ENCODE measurements at places on chromosomes 6 and 20.

DNA sequence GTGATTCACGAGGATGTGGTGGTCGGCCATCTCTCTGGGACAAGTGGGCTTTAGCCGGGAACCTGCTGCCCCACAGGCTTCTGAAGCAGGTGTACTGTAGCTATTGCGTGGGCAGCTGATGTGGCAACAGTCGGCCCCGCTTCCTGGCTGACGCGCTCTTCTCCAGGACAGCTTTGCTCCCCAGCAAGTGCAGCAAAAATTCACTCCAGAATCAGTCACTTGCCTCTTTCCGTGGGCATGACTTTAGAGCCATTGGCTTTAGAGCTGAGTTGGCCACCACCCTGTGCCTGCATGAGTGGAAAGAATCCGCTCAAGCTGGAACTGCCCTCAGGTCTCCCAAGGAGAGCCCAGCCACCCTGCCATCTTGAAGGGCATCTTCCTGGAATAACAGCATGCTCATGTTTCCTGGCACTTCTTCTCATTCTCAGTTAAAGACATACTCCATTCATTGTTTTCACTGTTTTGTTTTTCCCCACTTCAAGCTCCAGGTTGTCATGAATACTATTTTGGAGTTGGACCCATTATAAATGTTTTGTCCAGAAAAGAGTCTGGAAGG lies 178.3 kb downstream of the ZDHHC14 start:
- no peak for DNase-seq

GRCh38 chr6:105179244-105180065 lies at the start of gene POPDC3:
TSS of gene POPDC3 (minus strand) at chr6:105180014. CDS start at chr6:105161909, 18,105 bp downstream.
- DNase-seq: no peak

DNA sequence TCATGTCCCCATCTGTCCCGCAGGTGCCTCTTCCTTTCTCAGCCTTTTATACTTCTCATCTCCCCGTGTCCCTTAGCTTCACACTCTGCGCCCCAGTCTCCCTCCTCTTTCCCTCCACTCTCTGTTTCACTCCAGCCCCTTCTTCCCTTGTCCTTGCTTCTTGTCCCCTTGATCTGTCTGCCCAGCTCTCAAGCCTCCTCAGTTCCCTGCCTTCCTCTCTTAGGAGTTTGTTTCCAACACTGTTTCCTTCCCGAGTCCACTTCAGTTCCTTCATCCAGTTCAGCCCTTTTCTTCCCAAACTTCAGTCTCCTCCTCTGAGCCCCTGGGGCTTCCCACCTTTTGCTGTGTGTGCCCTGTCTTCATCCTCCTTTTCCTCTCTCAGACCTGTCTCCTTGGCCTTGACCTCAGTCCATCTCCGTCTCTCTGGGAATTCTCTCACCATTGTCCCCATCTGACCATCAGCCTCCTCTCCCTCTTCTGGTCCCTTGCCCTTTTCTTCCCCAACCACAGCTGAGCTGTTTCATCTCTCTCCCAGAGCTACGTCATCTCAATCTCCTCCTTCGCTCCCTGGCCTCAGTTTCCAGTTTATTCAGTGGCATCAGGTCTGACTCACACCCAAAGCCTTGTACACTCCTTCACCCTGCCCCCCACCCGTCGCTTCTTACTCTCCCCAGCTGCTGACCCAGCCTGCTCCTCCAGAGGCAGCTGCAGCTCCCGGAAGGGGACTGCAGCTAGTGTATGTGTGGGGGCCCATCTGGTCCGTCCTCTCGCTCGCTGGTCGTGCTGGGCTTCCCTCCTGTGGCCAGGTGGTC lies 2.7 kb upstream of the DDR1 start:
- no peak for DNase-seq

DNA sequence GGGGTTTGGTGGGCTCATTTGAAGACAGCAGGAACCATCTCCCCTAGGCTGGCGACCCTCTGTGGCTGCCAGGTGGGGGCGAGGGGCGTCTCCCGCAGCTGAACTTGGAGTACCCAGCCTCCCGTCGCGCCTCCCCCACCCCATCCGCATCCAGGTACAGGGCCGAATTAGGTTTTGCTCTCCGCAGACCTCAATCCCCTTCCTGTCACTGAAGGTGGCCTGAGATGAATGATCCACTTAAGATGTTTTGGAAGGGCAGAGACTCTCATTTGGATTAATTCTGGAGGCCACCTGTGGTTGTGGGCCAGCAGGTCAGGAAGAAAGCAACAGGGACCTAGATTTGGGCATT lies 493 bp downstream of the CD83 start:
- DNase-seq: no peak

DNA sequence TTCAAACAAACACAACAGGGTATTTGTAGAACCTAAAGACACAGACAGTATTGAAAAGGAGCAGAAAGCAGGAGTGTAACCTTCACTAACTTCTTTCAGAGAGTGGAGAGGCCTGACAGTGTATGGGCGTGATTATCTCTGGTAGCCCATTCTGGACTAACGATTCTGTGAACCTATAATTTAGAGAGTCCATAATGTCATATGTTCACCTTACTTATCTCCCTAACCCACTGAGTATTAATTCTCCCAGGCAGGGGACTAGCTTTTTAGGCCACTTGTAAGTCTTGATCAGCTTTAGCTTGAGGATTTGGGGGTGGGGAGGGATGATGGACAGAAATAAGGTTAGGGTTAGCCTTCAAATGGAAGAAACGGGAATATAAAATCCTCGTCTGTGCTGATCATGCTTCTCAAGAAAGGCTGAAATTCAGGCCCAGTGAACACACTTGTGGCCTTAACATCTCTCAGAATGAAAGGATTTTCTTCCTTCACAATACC lies 2.8 kb upstream of the PARD6B start:
- no peak for DNase-seq

GRCh38 chr6:88403486-88403885 lies 237.3 kb upstream of the CNR1 start:
- DNase-seq: no peak

DNA sequence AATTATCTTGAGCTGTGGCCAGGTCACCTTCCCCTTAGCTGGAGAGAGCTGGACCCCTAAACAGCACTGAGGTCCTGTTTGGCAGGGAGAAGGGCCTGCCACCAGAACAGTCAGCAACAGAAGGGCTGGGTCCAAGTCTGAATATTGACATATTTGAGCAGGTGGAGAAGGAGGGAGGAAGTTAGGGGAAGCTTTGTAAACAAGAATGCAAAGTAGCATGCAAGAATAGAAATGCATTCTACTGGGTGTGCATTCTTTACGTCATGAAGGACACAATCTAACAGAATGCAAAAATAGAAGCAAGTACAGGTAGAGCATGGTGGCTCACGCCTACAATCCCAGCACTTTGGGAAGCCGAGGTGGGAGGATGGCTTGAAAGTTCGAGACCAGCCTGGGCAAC lies 100.5 kb downstream of the QRSL1 start:
- DNase-seq: no peak

- DNase-seq: no peak
Observed at GRCh38 chr6:147578159-147578558, 69.7 kb downstream of the SAMD5 start.

GRCh38 chr6:84052204-84052882 lies 18.8 kb downstream of the MRAP2 start:
- no peak for DNase-seq

DNA sequence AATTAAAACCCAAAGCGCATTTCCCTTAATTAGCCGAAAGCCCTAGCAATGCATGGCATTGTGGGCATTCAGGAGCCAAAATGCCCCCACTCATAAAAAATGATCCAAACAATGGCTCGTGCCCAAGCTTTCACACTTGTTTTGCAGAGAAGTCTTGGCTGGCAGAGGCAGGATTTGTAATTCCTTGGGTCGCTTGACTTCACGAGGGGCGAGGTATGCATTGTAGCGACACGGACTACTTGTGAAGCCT lies 613 bp upstream of the SASH1 start:
- DNase-seq: no peak

GRCh38 chr6:46338131-46338530 lies 153.1 kb downstream of the RCAN2 start:
- DNase-seq: no peak

GRCh38 chr20:31560746-31561598 lies 44.1 kb upstream of the ID1 start:
- DNase-seq: no peak

DNA sequence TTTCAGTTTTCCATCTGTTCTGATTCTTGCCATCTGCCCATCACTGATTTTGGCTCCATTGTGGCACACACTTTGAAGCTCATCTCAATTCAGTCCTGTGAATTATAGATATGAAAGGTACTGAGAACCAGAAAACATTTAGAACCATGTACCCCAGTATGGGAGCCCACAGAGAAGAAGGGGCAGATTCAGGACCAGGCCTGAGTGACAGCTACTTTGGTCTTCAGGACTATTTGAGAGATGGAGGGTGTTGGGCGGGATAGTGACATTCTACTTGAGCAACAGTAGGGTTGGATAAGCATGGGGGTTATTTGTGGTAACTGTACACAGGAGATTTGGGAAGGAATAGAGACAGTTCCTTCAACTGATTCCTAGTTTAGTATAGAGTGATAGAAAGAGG lies 259.2 kb upstream of the MANEA start:
- no peak for DNase-seq

DNA sequence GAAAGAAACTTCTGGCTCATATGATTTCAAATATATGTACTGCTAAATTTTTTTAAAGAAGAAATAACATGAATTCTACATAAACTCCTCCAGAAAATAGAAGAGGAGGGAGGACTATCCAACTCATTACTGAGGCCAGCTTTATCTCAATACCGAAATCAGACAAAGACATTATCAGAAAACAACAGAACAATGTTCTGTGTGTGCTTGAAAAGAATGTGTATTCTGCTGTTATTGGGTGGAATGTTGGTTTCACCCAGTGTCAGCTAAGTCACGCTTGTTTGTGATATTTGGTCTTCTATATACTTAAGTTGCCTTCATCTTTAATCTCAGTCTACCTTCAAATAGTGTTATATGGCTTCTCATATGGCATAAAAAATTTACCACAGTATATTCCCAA lies 18.6 kb upstream of the ELOVL2 start:
- no peak for DNase-seq

GRCh38 chr6:142474531-142475289 lies 172.9 kb downstream of the ADGRG6 start:
- DNase-seq: no peak

- no peak for DNase-seq
Observed at GRCh38 chr20:1429143-1429728, 36.4 kb upstream of the FKBP1A start.

DNA sequence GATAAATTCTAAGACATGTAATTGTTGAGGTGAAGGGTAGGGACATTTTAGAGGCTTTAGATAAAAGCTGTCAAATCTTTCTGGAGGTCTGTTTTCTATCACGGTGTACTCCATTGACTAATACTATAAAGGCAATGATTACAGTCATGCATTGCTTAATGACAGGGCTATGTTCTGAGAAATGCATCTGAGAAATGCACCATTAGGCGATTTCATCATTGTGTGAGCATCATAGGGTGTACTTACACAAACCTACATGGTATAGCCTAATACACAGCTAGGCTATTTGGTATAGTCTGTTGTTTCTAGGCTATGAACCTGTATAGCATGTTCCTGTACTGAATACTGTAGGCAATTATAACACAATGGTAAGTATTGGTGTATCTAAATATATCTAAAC lies 71.3 kb upstream of the FYN start:
- DNase-seq: no peak

GRCh38 chr6:52435345-52435744 lies 15.2 kb downstream of the EFHC1 start:
- DNase-seq: no peak

DNA sequence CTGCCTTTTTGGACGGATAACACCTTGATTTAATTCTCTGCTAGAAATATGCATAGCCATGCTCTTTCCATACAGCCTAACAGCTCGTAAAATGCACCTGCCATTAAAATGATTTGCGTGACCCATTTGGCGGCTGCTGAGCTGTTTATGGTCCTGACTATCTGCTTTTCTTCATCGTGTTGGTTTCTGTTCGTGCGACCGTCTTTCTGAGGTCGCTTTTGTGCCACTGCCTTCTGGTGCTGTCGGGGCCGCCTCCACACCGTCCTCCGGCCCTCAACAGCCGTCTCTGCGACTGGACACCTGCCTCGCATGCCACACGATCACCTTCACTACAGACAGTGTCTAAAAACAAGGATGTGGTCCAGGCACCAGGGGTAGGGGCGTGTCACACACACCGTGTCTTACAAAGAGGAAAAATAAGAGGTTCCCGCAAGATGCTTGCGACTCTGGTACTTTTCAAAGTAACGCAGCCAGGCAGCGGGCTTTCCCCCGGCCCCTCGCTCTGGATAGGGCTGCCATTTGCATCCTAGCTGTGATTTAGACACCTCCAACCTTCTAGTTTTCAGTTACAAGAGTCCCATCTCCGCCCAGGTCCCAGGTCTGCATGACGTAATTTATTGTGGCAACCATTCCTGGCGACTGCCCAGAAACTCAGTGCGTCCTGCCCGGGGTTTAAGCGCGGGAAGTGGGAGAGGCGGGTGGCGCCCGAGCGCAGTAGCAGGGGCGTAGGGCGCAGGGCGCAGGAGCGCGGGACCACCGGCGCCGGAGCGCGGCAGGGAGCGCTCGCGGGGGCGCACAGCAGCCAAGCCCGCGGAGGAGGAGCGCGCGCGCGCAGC lies at the start of gene STMND1:
TSS of gene STMND1 (plus strand) at position 629 of the 836 bp plus-strand sequence. CDS start 208 bp downstream, outside the sequence.
- DNase-seq: no peak

- DNase-seq: no peak
Observed at GRCh38 chr6:86516087-86516486, 421.2 kb upstream of the HTR1E start.

GRCh38 chr20:57215426-57215825 lies 51.0 kb downstream of the BMP7 start:
- no peak for DNase-seq

- DNase-seq: no peak
Observed at GRCh38 chr20:63162206-63162795, 53.6 kb downstream of the YTHDF1 start.

DNA sequence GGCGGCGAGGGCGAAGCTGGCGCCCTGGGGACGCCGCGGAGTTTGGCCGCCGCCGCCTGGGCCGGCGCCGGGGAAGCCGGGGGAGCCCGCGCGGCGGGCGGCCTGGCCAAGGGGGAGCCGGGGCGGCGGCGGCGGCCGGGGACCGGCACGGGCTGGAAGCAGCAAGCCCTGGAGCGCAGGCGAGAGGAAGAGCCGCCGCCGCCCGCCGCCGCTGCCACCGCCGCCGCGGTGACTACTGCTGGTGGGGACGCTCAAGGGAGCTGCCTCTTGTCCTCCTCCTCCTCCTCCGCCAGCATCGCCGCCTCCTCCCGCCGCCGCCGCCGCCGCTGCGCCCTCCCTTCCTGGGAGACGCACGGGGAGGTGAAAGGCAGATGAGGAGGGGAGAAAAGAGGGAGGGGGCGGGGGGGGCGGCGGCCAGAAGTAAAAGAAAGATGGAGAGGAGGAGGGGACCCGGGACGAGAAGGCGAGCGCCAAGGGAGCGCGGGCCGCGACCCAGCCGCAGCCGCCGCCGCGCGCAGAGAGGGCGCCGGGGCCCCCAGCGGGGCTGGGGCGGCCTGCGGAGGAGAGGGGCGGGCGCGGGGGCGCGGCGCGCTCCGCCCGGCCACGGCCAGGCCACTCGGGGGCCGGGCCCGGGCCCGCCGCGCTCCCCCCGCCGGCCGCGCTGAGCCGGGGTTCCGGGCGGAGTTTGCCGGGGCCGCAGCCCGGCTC lies 846 bp downstream of the PDE10A start:
- no peak for DNase-seq

GRCh38 chr6:32432050-32432450 lies 7.6 kb upstream of the HLA-DRA start:
- DNase-seq: no peak
